CD4-positive, alpha-beta T cell treated with Interleukin-2 at 100 ng/mL for 4 hours (primary cell): ENCODE measurements at places on chromosomes 1 and 21.

DNA sequence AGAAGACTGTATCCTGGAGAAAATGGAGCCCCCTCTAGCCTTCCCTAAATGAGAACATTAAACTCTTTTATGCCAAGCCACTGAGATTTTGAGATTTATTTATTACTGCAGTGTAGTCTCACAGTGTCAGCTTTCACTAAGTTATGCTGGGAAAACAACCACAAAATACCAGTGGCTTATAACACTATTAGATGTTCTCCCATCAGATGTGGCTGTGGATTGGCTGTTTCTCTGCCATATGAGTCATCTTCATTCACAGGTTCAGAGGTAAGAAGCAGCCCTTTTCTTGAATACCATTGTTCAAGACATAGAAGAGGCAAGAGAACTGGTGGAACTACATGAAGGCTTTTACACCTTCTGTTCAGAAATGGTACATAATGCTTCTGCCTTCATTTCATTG lies 32.1 kb upstream of the ST6GALNAC5 start:
- DNase-seq = no peak

- no peak for DNase-seq
Observed at GRCh38 chr1:26474818-26475217, 2.6 kb downstream of the HMGN2 start.

DNA sequence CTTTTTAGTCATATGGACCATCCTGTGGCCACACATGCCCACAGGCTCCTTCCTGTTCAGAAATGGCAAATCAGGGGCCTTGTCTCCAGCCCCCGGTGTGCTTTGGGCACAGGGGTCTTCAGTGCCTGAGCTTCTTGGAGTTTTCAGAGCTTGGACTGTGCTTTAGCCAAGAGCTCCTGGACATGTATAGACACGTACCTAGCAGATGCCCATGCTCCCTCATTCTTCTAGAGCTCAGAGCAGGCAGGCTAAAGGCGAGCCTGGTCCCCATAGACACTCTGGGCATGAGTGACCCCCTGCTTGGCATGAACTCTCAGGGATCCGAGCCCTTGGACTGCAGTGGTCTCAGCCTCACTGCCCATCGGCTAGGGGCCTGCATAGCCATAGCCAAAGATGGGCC lies 106.8 kb downstream of the EPHB2 start:
- DNase-seq = no peak

DNA sequence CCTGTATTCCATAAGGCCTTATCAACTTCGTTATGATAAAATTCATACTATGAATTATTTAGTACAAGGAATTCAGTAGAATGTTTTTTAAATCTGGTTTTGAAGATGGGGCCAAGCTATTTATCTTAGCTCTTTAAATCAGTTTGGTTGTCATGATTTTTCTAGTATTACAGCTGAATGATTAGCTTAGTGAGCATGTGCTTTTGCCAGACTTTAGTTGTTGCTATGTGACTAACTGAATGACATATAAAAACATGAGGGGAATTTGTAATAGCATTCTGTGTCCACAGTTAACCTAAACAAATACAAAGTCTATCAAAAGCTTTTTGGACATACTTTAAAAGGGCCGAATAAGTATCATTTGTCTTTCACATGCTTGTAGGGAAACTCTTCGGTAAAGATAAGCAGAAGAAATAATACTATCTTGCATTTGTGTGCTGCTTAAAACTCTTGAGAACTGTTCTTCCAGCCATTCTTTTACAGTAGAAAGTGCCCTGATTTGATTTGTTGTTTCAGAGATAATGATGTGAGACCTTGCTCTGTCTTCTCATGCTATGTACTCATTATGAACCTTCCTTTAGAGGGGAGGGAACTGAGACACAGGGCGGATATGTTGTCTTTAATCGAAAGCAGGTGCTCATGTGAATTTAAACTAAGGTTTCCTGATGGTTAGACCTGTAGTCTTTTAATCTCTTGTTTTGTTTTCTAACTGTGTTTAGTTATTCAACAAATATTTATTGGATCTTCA lies 18.8 kb downstream of the NEK7 start:
- peak; percentile 56 for DNase-seq

- no peak for DNase-seq
Observed at GRCh38 chr1:1058088-1058905, 15.8 kb downstream of the RNF223 start.

- DNase-seq = no peak
Observed at GRCh38 chr1:183911285-183911684, 106.4 kb downstream of the RGL1 start.

- DNase-seq = peak; percentile 27
Observed at GRCh38 chr21:28604946-28605537, 387.6 kb downstream of the LTN1 start.

- peak; percentile 1 for DNase-seq
Observed at GRCh38 chr1:180837020-180837419, 75.7 kb upstream of the KIAA1614 start.

DNA sequence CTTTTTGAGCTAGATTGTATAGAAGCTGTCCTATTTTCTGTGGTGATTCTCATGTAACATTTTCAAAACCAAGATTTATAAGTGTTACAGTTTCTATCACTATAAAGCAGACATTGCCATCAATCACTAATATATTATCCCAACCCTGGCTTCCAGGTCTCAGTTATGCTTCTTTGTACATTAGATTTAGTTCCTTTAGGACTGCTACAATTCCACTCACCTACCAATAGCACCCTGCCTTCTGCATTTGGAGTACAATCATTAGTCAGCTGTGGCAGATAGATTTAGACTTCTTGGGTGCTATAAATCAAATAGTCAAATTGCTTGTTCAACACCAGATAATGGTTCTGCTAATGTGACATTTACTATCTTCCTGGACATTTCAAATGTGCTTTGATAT lies 281.6 kb downstream of the BRINP3 start:
- no peak for DNase-seq

- DNase-seq = no peak
Observed at GRCh38 chr21:18917622-18918021, 514.0 kb upstream of the TMPRSS15 start.
